ENCODE measurements at places on chromosomes 12 and 14.

GRCh38 chr12:24473097-24473496 lies 475.8 kb downstream of the BCAT1 start:
- no peak for DNase-seq

DNA sequence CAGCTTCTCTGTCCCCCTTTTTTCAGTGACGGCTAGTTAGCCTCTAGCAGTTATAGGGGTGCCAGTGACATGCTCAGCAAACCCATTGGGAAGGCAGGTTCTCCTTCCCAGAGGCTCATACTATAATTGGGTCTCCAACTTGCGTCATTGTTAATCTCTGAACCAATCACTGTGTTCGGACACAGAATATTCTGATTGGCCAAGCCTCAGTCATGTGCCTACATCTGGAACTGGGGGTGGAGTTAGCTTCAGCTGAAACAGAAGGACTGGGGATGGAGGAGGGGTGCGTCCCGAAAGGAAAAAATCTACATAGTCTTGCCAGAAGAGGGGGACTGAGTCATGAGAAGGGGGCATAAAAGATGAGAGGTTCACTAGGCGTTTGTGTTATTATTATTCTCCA lies 165.6 kb downstream of the SUDS3 start:
- DNase-seq, result no peak

DNA sequence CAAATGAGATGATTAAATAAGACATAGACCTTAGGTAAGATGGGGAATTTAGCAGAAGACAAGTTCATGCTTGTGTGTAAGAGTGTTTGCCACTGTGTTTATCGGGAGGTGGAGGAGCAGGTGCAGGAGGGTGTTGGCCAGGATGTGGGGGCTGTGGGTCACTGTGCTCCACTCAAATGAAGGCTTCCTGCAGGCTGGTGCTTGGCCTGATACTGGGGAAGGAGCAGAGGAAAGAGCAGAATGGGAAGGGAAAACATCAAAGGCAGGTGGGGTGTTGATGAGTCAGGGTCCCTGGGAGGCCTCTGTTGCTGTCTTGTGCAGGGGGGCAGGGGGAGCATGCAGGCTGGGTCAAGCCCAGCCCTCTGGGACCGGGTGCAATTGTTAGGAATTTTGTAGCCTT lies 126.5 kb downstream of the TSPAN9 start:
- no peak for DNase-seq

DNA sequence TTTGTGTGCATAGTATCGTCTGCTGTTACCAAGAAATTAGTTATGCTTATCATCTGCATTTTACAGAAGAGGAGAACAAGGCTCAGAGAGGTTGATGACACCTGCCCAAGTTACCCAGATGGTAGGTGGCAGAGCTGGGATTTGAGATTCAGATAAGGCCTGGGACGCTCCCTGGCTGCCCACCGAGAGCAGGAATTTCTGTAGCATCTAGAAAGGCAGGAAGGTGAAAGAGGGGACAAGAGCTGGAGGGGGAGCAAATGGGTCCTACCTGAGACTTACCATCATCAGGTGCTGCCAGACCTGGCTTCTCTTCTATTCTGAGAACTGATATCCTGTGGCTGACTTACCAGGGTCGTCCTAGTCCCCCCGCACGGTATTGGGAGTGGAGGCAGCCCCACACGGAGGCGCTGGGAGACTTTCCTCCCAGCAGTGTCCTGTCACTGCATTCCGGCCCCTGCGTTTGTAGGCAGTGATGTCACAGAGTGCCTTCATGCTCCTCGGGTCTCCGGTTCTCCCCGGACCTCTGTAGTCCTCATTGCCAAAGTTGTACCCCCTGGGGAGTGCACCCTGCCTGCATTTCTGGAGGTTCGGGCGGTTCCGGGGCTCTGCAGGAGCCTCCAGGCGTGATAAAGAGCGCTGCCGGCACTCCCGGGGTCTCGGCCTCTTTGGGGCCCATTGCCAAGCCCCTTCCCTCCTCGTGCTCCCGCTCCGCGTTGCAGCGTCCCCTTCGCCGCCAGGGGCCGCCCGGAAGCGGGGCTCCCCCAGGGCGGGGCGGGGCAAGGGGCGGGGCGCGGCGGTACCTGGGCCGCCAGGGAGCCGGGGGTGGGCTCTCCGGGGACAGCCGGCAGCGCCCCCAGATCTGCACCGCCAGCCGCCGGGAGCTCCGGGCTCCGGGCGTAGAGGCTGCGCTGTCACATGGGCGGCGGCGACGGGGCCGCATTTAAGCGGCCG lies at the start of gene CABP1:
Gene CABP1 (plus strand): TSS at position 856 of the 951 bp plus-strand sequence. CDS start 60 bp downstream, at position 916.
- peak; percentile 26 for DNase-seq

DNA sequence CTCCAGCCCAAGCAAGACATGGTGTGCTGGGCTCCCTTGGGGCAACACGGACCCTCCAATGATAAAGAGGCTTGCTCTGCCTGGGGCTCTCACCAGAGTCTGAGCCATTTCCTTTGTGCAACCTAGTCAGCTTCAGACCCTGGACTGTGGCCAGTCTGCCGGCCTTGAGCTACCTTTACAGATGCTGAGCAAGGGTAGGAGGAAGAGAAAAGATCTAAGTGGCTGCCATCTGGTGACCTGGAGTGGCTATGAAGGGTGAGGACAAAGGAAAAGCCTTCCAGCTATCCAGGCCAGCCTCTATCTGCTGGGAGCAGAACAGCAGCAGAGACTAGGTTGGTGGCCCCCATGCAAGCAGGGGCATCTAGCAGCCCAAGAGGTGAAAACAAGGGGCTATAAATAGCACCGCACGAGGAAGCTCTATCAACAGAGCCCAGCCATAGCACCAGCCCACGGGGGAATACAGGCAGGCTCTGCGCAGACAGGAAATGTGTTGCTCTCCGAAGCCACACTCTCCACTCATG lies 230.1 kb downstream of the FOXN3 start:
- no peak for DNase-seq

GRCh38 chr14:38866461-38866860 lies 236.6 kb downstream of the SEC23A start:
- no peak for DNase-seq

- no peak for DNase-seq
Measured at GRCh38 chr14:104698688-104699425, 9.4 kb downstream of the INF2 start.

GRCh38 chr12:44544018-44544417 lies 332.1 kb downstream of the NELL2 start:
- DNase-seq, result no peak

DNA sequence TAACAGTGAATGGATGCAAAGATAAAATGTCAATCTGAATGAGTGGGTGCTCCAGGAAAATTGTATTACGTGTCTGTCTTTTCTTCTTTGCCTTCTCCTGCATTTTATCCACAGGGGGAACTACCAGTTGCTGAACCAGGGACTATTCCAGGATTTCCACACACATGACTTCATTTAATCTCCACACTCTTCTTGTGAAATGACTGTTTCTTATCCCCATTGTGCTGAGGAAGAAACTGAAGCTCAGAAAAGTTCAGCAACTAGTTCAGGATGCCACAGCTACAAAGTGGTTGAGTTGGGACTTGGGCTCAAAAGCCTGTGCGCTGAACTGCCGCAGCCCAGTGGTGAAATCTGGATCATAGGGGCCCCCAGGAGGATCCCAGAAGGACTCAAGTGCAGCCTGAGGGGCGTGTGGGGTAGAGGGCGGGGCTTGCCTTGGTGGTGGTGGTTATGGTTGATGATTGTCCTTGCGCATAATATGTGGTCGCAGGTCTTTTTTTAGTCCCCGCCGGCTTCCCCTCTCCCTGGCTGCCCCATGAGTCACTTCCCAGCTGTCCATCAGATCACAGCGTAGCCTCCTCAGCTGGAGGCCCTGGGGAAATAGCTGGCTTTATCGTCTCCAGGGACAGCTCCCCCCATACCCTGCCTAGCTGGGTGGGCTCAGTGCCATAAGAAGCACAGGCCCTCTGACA lies 235.2 kb upstream of the CRY1 start:
- DNase-seq, result no peak

- DNase-seq, result no peak
Measured at GRCh38 chr12:24554612-24555295, 394.1 kb downstream of the BCAT1 start.

DNA sequence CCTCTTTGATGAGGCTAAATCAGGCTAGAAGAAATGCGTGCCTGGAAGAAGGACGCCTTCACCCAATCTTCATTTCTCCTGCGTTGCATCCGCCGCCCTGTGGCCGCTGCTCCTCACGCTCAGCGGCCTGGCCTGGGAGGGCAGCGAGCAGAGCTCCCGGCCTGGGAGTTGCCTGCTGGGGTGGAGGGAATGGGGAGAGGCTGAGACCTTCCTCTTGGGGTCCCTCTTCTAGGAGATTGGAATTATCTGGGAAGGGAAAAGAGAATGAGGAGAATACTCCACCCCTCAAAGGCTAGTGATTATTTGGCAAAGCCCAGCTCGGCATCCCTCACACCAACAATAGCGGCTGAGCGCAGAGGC lies 2.4 kb upstream of the HOXC12 start:
- DNase-seq, result no peak

DNA sequence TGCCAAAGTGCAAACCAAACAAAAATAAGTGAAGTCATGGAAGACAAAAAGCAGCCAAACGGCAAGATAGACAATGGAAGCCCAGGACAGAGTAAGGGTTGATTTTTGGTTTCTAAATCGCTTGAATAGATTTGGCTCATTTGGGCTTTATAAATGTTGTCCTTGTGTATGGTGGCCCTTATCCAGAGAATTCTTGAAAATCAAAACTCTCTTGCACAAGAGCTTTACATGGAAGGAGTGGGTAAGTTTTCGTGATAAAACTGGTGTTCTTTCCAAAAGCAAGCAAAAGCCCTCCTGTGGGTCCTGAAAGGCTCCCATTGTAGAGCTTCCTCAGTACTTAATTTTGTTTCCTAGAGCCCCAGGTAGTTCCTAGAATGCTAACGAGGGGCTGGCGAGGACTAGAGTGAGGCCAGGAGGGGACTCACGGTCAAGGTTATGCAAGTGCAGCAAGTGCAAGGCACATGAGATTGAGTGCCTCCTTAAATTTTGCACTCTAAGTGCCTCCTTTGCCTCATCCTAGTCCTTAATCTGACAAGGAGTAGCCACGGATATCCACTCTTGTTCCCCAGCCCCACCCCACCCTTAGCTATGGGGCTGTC lies 4.1 kb downstream of the SIX6 start:
- DNase-seq, result no peak

- DNase-seq, result no peak
Measured at GRCh38 chr14:55274751-55275150, 3.5 kb downstream of the FBXO34 start.

DNA sequence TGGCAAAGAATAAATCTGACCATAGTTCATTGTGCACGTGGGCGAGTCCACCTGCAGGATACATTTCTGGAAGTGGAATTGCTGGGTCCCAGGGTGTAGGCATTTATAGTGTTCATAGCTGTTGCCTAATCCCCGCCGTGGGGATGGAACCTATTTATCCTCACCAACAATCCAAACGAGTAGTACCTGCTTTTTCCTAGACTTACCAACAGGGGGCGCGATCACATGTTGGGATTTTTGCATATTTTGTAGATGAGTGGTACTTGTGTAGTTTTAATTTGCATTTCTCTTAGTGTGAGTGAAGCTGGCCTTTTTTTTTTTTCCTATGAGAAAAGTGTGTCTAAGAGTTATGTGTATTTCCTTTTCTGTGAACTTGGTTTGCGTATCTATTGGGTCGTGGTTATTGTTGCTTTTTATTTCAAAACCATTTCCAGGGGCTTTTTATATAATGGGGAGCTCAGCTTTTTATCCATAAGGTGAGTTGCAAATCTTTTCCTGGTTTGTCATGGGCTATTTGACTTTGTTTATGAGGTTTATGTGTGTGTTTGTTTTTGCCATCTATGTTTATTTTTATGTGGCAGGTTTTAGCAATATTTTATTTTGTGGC lies 67.2 kb downstream of the CCDC92 start:
- peak; percentile 52 for DNase-seq

DNA sequence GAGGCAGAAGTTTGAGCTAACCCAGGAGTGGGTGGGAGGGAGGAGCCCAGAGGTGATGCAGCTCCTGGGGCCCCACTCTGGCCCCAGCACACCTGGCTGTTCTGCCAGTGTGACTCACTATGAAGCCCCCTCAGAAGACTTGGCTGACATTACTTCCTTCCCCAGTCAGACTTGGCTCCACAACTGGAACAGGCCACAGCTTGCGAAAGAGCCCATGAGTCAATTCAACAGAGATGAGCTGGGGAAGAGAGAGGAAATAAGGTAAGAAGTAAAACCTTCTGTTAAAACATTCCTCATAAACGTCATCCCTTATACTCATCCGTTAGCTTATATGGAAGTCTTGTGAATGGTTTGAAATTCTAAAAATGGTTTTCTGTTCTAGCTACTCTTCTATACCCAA lies 245.9 kb downstream of the ADAMTS20 start:
- no peak for DNase-seq

DNA sequence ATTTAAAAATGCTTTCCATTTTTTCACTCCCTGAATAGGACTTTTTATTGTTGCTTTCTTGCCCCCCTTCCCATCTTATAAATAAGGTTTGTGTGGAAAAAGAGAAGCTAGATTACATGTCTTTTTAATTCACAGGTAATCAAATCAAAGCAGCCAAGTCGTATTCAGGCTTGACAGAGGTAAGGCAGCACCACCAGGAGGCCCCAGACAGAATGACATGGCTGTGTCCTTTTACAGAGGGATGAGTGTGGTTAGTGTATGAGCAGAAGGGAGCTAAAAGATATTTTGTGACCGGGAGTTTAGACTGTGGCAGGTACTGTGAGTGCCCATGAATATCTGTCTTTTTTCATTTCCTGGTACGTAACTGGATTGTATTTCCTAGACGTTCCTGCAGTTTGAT lies 596.1 kb downstream of the ETNK1 start:
- DNase-seq, result no peak

DNA sequence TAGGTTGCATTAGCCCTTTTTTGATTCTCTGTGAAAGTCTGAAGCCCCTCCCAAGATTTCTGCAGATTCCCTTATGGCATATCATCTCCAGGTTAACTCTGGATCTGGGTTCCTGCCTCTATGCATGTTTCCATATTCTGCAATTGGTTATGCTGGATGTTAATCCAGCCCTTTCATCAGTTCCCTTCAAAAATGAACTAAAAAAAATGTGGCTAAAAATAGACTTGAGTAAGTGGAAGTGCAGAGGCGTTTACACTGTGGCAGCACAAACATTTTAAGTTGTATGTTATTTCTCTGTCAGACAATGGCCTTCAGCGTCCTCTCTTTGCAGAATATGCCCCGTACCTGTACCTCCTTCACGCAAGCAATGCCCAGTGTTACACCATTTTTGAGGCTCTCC lies 11.4 kb downstream of the MGST1 start:
- DNase-seq, result no peak

DNA sequence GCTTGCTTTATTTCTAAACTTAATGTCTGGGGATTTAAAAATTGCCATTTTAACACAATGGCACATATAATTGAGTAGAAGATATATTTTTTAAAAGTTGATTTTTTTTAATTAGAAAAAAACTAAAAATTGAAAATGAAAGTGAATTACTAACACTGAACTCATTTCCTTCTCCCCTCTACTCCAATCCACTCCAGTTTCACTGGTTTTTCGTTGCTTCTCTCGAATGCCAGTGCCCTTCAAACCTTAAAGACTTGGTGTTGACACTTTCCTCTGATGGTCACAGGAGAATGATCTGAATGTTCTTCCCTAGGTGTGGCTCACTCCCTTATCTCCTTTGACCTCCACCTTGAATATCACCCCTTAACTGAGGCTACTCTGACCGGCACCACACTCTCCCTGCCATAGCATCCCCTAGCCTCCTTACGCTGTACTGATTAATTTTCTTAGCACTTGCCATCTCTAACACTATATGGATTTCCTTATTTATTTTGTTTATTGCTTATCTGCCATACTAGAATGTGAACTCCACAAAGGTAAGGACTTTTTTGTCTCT lies 107.1 kb downstream of the LIN7A start:
- DNase-seq, result no peak
